Stimulated activated CD8-positive, alpha-beta memory T cell treated with anti-CD3 and anti-CD28 coated beads, Interleukin-7, amount 100 ng/mL, for 4 hours (primary cell): ENCODE measurements at places on chromosomes 1 and 21.

GRCh38 chr1:114756949-114757454 lies 782 bp downstream of the CSDE1 start:
- DNase-seq, result no peak

GRCh38 chr1:202967684-202968281 lies 726 bp upstream of the CYB5R1 start:
- no peak for DNase-seq

DNA sequence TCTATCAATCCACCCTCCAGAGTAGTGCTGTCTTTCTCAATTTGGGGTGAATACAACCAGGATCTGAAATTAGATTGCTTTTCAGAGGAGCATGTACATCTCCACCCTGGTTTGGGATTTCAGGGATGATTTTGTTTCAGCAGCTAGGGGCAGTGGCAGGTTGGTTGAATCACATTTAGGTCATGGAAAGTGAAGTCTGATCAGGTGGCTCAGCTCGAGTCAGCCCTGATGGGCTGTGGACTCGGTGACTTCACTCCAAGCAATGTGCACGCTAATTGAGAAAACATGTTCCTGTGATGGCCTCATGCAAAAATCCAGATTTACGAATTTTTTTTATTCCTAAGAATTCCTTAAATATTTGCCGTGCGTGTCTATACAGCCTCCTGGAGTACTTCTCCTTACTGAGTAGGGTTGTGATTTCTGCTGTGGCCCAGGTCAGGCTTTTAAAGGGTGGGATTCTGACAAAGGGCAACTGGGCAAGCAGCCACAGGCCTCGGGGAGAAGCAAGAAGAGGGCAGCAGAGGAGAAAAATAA lies 7.5 kb downstream of the NGF start:
- DNase-seq, result no peak

- no peak for DNase-seq
Measured at GRCh38 chr1:96559181-96559580, 162.4 kb upstream of the PTBP2 start.

DNA sequence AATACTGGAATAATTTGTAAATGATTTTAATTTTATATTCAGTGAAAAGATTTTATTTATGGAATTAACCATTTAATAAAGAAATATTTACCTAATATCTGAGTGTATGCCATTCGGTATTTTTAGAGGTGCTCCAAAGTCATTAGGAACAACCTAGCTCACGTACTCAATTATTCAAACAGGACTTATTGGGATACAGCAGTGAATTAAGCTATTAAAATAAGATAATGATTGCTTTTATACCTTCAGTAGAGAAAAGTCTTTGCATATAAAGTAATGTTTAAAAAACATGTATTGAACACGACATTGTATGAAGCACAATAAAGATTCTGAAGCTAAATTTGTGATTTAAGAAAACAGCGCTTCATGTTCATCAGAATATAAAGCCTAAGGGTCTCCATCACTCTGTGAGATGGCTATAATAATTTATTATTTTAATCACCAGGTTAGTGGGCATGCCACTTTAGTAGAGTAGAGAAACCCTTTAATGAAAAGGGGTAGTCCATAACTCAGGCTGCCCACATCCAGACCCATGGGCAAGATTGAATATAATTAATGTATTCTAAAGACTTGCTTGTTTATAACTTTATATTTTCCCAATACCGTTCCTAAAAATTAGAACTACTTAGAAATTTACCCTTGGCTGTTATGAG lies 3.2 kb downstream of the CCN1 start:
- DNase-seq, result no peak

DNA sequence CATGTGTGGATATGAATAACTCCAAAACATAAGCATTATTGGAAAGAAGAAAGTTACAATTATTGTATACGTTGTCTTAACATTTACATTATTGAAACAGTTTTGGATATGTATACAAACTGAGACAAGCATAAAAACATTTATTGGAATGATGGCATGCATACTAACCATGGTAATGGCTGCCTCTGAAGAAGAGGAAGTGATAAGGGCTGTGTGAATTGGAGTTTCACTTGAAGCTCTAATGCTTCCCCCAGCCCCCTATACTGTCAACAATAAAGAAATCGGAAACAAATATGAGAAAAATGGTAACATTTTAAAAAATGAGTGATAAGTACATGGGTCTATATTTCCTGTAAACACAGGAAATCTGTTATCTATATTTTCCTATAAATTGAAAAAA lies 367.7 kb upstream of the DPYD start:
- no peak for DNase-seq

DNA sequence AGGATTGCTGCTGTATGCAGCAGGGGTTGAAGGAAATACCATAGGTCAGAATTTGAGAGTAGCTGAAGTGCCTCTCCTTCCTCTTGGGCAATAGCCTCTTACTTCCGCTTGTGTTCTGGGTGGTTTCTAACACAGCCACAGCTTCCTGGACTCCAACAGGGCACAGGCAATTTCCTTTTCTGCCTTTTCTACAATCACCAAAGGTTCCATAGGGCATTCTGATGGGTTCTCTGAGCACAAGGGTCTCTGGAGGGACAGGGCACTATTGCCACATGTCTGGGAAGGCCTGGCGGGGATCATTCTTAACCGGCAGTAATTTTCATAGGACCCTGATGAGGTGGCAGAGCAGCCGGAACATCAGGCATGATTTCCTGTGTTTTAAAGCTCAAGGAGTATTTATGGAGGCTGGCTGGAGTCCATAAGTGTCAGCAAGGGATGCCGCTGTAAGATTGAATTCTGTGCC lies 5.5 kb upstream of the AGTRAP start:
- DNase-seq, result peak; percentile 27

- DNase-seq, result no peak
Measured at GRCh38 chr1:240766831-240767230, 154.9 kb upstream of the GREM2 start.

DNA sequence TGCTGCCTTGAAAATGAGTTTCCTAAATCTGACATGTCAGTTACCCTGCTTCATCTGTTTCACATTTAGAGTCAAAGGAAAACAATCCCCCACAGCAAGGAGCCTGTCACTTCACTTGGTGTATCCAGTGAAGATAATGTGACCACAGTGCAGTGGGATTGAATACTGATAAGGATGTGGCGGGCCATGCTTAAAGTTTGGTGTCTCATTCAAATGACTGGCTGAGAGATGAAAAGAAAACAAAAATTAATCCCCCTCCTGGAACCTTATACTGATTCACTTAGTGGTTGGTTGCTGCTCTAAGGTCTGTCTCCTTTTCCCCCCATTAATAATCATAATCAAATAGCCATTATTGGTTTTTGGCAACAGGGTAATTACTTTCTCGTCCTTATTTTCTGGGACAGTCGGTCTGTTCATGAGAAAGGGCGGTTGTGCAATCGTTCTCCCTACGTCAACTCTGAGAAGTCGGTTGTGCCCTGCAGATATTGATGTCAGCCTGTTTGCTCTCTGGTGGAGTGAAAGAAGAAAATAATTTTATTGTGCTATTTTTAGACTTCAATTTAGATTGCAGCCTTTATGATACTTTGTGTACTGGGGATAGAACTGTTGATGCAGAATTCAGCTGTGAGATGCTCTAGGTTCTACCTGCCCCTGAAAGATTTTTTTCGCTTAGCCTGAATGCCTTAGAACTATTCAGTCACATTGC lies 360.2 kb downstream of the DISC1 start:
- no peak for DNase-seq

DNA sequence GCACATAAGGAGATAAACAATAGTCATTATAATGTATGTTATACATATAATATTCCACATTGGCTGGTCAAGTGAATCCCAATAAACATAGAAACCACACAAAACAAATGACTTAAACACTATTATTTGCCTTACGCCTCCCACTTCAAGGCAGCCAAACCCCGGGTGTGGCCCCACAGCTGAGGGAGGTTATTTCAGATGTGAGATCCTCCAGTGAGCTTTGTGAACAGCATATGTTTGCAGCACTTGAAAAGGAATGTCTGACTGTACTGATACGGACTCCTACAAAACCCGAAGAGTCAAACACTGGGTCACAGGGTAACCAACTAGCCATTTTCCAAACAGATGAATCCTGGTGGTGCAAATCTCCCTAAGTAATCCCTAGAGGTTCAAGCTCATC lies 27.1 kb upstream of the DISP1 start:
- no peak for DNase-seq

- DNase-seq, result no peak
Measured at GRCh38 chr1:204152310-204153044, 633 bp upstream of the ETNK2 start.

GRCh38 chr1:183590244-183591191 lies at the start of gene NCF2:
TSS of gene NCF2 (minus strand) at chr1:183590459. CDS start at chr1:183590329, 130 bp downstream.
- no peak for DNase-seq

DNA sequence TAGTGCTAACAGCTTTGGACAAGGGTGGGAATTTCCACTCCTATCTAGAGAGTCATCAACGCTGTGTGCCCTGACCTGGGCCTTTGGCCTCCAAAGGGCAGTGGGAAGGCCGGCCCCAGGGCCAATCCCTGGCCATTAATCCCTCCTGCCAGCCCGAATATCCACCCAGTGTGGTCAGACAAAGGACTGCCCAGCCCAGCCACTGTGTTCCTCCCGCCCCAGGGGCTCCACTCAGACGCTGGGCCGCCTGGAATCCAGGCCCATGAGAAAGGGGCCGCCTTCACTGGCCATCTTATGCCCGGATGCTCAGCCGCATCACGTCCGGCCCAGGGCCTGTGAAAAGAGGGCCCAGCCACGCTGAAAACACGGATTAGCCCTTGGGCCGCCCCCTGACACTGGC lies 3.6 kb upstream of the FOXE3 start:
- DNase-seq, result no peak

GRCh38 chr1:89953929-89954328 lies 41.0 kb upstream of the ZNF326 start:
- no peak for DNase-seq

DNA sequence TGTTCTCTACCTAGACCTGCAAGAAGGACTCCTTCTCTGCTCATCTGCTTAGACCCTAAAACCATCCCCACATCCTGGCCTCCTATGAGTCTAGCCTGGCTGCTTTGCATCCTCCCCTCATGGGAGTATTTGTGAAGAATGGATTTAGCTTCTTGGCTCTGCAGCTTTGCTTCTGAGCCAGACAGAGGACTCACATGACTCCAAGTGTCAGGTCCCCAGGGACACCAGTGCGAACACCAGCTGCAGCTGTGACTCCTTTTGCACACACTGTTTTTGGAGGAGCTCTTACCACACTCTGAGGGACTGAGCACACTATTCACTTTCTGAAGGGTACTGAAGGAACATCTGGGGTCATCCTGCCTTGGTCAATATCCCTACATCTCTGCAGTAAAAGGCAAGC lies 131.8 kb upstream of the SGIP1 start:
- no peak for DNase-seq

- no peak for DNase-seq
Measured at GRCh38 chr1:192713921-192714320, 78.0 kb downstream of the RGS13 start.

GRCh38 chr1:1304331-1305299 lies 3.1 kb downstream of the ACAP3 start:
- DNase-seq, result no peak

GRCh38 chr21:16005996-16006395 lies 276.2 kb downstream of the USP25 start:
- no peak for DNase-seq

GRCh38 chr1:164675342-164675904 lies 116.4 kb downstream of the PBX1 start:
- DNase-seq, result no peak

- DNase-seq, result no peak
Measured at GRCh38 chr21:44366586-44367211, 13.3 kb downstream of the TRPM2 start.

GRCh38 chr1:166036092-166036491 lies 130.7 kb downstream of the FAM78B start:
- no peak for DNase-seq

- DNase-seq, result no peak
Measured at GRCh38 chr1:84379138-84379916, 19.0 kb upstream of the DNASE2B start.

- DNase-seq, result no peak
Measured at GRCh38 chr21:37389456-37389855, 22.9 kb downstream of the DYRK1A start.

GRCh38 chr1:52294580-52294979 lies 71.4 kb downstream of the CC2D1B start:
- no peak for DNase-seq

- no peak for DNase-seq
Measured at GRCh38 chr1:231806623-231807495, 180.3 kb downstream of the DISC1 start.

DNA sequence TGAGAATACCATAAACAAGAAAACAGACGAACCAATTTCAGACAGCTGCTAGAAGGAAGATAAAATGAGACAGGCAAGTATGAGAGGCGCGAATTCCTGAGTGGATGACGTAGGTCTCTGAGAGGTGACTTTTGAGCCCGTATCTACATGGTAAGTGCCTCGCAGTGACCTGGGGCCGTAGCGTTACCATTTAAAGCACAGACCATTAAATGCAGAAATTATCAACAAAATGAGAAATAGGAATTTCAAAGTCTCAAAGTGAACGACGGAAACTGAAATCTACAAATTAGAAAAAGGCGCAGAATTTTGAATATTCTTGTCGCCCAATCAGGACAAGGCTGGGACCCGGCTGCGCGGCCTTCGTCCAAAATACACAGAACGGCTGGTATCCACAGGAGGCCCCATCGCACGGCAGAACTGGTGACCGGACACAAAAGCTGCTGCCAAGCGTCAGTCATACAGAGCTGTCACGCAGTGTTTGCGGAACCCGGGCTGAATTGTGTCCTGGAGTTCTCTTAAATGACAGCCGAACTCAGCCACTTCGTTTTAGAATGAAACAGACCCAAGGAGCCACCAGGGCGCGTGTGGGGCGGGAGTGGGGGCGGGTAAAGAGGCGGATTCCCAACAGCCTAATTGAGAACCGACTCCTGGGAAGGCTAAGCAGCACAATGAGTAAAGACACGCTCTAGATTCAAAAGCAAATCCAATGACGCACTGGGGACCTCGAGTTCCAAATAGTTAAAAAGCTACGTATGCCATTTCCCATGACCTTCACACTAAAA lies 13.8 kb upstream of the BOLA1 start:
- peak; percentile 45 for DNase-seq

DNA sequence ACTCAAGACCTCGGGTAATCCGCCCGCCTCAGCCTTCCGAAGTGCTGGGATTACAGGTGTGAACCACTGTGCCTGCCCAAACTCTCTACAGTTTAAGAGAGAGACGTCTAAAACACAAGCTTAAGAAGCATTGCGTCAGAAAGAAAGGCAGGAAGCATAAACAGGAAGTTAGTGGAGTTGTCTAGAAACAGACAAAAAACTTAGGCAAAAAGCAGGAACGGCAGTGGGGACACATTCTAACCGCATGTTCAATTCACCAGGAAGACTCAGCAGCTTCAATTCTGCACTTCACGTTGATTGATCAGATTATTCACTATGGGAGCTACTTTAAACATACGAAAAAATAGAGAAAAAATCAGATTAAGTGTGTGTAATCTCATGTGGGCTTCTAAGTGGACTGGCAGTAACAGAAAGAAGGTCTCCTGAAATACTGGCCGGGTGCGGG lies 7.4 kb downstream of the CFAP74 start:
- DNase-seq, result no peak

GRCh38 chr1:225541383-225541782 lies 111.5 kb downstream of the ENAH start:
- DNase-seq, result no peak

GRCh38 chr1:195933835-195934234 lies 674.4 kb downstream of the KCNT2 start:
- DNase-seq, result no peak
